MG63 (cell line): ENCODE measurements at places on chromosomes 4 and X.

DNA sequence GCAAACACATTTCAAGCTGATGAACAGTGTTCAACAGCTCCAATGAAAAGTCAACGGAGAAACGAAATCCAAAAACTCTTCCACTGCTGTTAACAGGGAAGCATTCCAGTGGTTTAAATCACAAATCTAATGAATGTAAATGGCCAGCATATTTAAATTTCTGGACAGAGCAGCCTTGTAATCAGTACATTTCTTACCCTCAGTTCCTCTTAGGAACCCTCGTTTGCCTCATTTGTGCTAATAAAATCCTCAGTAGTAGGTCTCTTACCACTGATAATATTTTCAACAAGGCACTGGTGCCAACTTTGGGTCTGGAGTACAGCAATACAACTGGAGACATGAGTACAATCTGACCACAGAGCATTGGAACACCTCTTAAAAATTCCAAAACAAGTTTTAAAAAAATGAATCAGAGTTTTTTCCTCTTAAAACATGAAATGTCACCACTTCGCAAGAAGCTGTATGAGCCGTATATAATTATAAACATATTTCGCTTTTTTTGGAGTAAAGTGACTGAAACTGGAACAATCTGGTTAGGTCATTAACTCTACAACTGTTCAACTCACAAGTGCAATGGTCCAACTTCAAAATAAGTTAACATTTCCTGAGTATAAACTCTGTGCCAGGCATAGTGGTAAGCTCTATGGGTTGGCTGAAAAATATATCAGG is 211.2 kb downstream of the CPEB2 start:
- DNase-seq, result no peak

DNA sequence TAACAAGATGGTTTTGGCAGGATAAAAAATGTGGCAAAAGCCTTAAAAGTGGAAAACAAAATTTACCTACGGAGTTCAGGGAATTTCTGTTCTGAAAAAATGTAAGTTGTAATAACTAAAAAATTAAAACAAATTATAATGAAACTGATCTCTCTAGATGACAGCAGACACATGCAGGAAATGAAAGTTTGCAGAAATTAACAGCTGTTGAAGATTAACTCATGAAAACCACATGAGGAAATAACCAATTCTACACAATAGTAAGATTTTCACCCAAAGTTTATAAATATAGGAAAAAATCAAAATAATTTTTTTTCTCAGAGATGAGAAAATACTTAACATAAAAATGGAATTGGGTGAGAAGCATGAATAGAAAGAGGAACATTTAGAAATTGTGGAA is 47.5 kb upstream of the UGT2B15 start:
- no peak for DNase-seq

GRCh38 chrX:133413218-133413925 is 1.9 kb downstream of the GPC4 start:
- no peak for DNase-seq

GRCh38 chr4:1210971-1211370 is 38.0 kb downstream of the CTBP1 start:
- peak; percentile 28 for DNase-seq

- no peak for DNase-seq
Measured at GRCh38 chr4:184471881-184472613, 2.3 kb downstream of the IRF2 start.

DNA sequence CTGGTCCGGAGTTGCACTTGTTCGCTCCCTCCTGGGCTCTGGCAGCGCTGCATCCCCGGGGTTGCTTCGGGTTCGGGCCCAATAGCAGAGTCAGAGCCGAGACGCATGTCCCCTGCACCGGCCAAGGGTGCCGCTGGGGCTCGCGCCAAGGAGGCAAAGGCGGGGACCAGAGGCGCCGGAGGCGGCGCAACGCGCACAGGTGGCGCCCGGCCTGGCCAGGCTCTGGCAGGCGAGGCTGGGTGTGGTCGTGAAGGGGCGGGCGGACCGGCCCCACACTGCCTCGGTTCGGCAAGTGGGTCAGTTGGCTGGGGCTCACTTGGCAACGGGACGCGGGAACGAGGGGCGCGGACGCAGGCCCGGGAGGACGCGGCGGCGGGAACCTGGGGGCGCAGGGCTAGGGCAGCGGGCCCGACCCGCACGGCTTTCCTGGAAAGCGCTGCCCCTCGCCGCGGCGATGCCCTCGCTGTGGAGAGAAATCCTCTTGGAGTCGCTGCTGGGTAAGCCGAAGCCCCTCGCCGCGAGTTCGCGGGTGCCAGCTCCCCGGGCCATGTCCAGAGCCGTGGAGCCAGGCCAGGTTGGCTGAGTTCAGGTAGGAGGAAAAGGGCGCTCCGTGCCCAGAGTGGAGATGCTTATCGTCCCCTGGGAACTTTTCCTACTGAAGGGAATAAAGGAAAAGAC is at the start of gene CWH43:
Gene CWH43 (plus strand): TSS at position 300 of the 678 bp plus-strand sequence. CDS start 155 bp downstream, at position 455.
- DNase-seq, result no peak

GRCh38 chr4:143178923-143179322 is 5.8 kb upstream of the USP38 start:
- no peak for DNase-seq

DNA sequence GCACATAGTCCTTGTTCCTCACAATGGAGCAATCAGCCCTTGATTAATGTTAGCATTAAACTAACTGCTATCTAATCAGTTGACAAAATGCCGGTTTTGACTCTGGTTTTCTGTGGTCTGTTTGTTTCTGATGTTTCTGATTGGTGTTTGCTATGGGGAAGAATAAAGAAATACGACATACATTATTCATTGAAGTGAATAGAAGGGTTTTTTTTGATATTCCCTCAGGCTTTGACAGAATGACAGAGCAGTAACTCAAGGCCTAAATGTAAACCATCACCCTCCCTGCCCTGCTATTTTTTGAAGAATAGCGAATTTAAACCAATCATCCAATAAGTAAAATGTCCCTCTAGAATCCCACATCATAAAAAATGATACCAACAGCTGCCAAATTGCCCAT is 65.5 kb upstream of the HS3ST1 start:
- DNase-seq, result no peak

DNA sequence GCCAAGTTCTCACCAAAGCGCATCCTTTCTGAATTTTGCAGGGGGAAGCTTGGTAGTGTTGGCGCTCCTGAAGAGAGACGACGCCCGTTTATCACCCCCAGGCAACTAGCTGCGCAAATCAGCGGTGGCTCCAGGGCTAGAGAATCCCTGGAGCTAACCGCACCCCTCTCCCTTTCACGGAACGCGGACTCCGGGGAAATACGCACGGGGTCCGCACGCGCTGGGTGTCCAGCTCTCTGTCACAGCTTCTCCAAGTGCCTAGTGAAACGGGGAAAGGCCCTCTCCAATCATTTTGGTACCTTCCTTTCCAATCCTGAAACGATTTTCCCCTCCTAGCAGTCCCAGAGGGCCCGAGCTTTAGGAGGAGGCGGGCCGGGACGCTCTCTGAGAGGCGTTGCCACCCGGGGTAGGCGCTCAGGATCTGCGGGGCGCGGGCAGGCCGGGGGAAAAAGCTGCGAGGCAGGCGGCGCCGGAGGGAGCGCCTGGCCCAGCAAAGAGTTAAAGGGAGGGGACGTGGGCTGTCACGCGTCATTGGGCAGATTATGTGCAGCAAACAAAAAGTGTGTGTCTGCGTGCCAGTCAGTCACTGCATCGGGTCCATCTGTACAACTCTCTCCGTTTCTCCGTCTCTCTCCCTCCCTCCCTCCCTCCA is at the start of gene PRDM8:
Gene PRDM8 (plus strand): TSS at position 582 of the 652 bp plus-strand sequence. CDS start 2,578 bp downstream, outside the sequence.
- peak; percentile 54 for DNase-seq

- no peak for DNase-seq
Measured at GRCh38 chr4:125262502-125262901, 52.3 kb upstream of the FAT4 start.

DNA sequence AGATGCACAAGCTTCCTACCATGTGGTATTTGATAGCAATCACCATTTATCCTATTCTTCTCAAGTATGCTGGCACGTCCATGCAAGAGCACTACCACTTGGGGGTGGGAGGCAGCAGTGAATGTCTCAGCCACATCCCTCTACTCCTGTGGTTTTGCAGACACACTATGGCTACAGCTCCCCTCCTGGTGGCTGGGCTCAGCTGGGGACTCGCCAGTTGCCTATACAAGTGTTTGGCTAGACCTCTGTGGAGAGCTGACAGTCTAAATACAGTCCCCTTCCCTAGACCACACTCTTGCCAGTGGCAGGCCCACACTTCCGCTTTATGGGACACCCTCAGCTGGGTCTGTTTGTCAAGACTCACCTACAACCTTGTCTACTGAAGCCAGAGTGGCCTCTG is 53.2 kb downstream of the ADGRA3 start:
- DNase-seq, result no peak

DNA sequence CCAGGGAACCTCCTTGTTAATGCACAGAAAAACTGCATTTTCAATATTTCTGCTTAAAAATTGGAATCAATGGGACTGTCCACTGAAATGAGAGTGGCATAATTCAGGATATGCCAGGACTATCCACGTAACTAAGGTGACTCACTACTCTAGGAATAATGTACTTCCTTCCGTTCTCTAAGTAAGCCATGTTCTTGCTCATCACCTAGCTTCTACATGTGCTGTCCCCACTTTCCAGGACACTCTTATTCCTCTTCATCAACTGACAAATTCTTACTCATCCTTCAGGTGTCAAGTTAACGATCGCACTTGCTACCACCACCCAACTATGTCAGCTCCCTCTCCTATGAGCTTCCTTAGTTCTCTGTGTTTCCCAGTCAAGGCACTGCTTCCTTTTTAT is 342.8 kb upstream of the F9 start:
- DNase-seq, result no peak

DNA sequence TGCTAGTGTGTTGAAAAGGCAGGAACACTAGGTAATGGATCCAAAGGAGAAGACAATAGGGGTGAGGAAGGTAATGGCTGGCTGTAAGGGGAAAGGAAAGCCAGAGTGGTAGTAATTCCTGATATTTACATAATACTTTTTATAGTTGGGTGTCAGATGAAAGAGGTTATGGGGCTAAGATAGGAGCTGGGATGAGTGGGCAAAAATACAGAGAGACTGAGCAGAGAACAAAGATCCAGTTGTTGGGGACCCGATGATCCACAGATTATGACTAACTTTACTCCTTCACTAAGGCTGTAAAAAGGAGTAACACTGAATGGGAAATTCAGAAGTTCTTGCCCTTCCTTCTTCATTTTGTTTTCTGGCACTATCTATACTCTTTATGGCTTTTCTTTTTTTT is 138.2 kb downstream of the KLHL13 start:
- no peak for DNase-seq

DNA sequence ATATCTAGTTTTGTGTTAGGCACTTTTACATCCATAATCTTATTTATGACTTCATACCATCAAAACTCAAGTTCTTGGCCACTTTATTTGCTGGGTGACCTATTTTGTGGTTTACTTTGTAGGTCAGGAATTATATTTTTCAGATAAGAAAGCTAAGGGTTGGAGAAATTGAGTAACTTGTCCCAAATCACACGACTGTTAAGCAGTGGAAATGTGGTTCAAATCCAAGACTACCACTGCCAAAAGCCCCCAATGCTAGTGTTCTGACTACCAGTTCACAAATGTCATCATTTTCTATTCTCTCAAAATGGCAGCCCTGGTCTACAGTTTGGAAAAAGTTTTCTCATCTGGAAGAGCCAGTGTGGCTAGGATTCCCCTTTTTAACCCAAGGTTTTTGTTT is 74.6 kb downstream of the OPHN1 start:
- no peak for DNase-seq

DNA sequence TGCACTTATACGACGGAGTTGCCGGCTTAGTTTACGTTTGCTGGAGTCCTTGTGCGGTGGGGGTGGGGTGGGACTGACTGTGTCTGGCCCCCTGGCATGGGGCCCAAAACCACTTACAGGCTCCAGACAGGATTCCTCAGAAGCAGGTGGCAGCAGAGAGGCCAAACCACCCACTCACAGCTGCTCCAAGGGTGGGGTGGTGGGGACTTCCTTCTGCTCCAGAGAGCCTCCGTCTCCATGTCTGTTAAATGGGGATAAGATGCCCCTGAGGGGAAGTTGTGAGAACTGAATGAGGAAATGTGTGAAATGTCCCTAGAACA is 36.7 kb downstream of the PSAPL1 start:
- no peak for DNase-seq

- no peak for DNase-seq
Measured at GRCh38 chr4:87835743-87836142, 3.0 kb downstream of the MEPE start.

DNA sequence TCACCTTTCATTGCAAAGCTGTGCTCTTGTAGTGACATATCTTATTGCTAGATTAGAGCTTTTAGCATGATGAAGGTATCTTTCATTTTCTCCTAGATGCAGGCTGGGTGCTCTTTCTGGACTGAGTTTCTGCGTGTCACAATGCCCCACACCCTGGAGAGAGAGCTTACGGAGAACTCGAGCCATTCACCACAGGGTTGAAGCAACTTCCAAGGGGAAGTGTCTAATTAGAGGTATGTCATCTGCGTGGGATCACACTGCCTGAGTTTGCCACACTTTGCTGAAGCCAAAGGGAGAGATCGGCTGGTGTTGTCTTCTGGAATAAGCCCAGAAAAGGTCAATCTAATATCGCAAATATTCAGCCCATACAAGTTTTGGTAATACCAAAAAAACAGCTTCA is 179.3 kb upstream of the MBNL3 start:
- DNase-seq, result no peak

GRCh38 chr4:77155631-77156452 is 1.2 kb upstream of the CCNG2 start:
- DNase-seq, result no peak

GRCh38 chrX:56744996-56745395 is 16.0 kb downstream of the NBDY start:
- DNase-seq, result peak; percentile 27

GRCh38 chrX:153646620-153647373 is at the start of gene DUSP9:
TSS of gene DUSP9 (plus strand) at chrX:153647203. CDS start at chrX:153647954, 751 bp downstream.
- DNase-seq, result peak; percentile 60

DNA sequence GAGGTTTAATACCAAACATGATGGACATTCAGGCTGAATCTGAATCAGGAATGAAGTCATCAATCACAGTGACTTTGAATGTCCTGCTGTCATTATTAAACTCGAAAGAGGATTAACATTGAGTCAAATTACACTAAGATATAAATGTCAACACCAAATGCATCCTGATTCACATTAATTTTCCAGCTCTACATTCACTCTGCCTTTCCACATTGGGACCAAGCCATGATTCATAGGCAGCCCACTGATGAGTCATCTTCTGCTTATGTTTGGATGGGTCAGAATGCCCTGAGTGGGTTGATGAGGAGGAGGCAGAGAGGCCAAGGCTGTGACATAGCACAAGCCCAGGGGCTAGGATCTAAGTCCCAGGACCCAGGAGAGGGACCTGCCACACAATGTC is 247.6 kb upstream of the RPS6KA3 start:
- DNase-seq, result peak; percentile 73

DNA sequence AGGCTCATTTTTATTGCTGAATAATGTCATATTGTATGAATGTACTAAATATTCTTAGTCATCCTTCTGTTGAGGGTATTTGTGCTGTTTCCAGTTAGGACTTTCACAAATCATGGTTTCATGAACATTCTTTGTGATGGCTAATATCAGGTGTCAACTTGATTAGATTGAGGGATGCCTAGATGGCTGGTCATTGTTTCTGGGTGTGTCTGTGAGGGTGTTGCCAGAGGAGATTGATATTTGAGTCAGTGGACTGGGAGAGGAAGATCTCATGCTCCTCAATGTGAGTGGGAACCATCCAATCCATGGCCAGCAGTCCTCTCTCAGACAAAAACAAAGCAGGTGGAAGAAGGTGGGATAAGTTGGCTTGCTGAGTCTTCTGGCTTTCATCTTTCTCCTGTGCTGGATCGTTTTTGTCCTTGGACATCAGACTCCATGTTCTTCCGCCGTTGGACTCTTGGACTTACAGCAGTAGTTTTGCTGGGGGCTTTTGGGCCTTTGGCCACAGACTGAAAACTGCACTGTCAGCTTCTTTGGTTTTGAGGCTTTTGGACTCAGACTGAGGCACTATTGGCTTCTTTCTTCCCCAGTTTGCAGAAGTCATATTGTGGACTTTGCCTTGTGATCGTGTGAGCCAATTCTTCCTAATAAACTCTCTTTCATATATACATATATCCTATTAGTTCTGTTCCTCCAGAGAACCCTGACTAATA is 11.9 kb upstream of the HS3ST1 start:
- DNase-seq, result no peak
